ENCODE measurements at places on chromosomes 3 and 15.

DNA sequence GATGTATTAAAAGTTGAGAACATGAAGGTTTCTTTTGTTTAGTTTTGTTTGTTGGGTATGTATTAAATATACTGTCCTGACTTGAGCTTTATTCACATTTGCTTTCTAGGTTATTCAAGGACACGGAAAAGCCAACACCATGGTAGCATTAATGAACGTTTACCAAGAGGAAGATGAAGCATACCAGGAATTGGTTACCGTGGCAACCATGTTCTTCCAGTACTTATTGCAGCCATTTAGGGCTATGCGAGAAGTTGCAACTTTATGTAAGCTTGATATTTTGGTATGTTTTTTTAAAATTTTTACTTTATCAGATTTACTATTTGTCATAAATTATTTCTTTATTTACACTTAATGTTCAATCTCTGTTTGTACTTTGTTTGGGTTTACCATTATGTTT, 3.6 kb downstream of the WHAMM start:
- DNase-seq: no peak

DNA sequence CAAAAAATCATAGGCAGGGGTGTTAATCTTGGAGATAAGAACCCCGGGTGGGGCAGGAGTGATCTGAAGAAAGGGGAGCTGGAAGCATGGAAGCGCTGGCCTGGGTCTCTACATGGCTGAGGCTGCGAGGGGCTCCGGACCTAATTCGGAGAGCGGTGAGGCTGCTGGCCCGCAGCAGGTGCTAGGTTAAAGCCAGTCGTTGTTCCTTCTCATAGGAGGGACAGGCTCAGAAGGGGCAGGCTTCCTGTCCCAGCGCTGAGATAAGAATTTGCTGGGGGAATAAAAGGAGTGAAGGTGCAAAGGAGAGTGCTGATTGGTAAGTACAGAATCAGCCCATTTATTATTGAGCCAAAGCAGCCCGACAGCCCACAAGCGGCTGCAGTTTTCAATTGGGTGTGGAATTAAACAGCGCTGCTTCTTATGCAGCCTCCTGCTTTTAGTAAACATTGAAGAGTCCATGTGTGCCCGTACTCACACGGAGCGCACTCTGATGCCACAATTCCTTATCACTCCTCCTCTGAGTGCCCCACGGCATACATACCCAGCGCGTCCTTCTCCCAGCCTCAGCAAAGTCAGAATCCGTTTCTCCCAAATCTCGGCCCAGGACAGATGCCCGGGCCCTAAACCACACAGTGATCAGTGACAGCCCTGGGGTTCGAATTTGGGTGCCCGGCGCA, 17.1 kb downstream of the CHST13 start:
- peak; percentile 77 for DNase-seq

GRCh38 chr15:42405863-42406482, 46.7 kb downstream of the CAPN3 start:
- DNase-seq: no peak

DNA sequence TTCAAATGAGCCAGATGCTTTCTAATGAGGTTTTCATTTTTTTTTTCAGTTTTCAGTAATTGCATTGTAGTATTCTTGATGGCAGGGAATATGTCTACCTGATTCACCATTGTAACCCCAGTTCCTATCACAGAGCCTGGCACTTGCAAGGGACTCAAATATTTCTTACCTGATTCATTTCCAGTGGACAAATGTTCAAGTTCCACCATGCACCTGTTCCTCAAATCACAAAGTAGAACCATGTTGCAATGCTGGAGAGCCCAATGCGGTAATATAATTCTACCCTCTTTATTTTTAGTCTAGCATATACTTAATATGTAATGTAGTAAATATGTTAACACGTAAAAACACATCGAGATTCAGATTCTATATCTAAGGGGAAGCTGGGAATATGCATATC, 722.6 kb downstream of the AGBL1 start:
- DNase-seq: no peak

- no peak for DNase-seq
Observed at GRCh38 chr15:53911431-53911830, 66.8 kb upstream of the UNC13C start.

DNA sequence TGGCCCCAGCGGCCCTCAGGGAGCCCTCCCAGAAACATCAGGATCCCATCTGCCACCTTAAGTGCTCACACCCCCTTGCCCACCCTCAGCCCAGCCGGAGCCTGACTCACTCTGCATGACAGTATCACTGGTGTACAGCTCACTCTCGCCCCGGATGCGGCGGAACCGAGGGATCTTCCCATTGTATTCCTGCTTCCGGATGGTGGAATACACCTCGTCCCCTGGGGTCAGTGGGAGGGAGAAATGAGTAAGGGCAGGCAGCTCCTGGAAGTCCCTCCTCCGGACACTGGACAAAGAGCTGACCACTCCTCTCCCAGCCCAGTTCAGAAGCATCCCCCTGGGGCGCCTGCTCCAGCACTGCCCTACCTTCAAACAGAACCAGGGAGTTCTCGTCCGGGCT, 16.5 kb downstream of the SEMA7A start:
- no peak for DNase-seq

- DNase-seq: no peak
Observed at GRCh38 chr3:66033241-66034138, 5.2 kb downstream of the MAGI1 start.

DNA sequence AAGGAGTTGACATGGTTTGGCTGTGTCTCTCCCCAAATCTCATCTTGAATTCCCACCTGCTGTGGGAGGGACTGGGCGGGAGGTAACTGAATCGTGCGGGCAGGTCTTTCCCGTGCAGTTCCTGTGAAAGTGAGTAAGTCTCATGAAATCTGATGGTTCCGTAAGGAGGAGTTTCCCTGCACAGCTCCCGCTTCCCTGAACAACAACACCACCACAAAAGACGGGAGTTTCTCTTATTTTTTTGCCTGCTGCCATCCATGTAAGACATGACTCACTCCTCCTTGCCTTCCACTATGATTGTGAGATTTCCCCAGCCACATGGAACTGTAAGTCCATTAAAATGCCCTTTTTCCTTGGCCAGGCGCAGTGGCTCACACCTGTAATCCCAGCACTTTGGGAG, 22.7 kb downstream of the XXYLT1 start:
- DNase-seq: no peak

- DNase-seq: no peak
Observed at GRCh38 chr3:12392101-12392878, 92.0 kb upstream of the TSEN2 start.

DNA sequence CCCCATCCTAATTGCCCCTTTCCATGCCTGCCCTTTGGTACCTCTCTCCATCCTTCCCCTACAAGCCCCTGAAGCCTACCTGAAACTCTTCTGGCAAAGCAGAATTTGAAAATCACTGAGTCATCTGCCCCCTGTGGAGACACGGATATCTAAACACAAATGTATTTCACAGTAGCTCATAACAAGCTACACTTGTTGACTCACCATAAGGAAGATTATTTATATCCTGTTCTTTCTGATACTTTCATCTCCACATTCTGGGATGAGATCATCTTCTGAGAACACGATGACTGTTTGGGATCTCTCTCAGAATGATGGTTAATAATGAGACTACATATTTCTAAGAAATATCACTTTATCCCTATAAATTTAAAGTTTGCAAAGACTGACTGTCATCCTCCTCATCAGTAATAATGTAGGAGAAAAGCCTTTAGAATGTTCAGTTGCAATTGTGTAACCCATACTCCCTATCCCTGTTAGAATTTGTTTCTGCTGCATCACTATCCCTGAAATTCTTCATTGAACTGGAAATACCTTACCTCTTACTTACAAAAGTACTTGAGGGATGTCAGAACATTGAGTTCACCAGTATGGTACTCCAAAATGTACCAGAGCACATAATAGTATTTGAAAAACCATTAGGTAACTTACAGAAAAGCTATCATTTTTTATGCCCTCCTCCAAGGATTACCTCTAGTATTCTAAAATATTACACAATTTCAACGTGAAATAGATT, 116.1 kb upstream of the IL12A start:
- no peak for DNase-seq

DNA sequence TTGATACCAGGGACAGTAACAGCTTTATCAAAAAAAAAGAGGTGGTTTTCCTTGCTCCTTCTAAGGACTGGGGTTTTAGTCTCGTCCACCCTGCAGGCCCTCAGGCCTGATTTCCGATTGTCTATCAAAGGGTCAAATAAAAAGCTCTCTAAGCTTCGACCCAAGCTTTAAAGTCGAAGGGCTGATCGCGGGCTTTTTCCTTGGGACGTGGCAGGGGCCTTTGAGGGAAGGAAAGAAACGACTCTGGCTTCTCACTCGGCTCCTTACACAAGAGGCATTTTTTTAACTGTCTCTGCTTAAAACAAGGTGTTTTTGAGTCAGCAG, 354 bp upstream of the KLHL24 start:
- no peak for DNase-seq

DNA sequence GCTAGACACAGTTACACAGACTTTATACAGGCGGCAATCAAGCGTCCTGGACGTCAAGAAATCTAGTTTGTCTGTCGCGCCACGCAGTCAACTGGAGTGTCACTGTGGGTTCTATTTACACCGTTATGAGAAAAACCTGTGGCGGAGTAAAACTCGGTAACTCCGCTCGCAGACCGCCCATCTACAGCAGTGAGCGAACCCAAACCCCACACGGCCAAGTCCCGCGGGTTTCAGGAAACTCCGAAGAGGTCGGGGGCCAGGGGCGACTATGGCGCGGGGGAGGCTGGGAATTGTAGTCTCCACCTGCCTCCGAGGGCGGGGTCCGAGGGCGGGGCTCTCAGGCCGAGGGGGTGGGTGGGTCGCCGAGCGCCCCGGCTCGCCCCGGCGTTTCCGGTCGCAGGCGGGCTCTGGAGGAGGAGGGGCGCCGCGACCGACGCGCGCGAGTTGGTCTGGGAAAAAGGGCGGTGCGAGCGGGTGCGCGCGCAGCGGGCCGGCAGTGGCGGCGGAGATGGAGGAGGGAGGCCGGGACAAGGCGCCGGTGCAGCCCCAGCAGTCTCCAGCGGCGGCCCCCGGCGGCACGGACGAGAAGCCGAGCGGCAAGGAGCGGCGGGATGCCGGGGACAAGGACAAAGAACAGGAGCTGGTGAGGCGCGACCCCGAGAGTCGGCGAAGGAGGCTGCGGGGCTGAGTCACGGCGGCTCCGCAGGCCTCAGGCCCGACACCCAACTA, at the start of gene PSMD2:
Gene PSMD2 (plus strand): TSS at position 483 of the 729 bp plus-strand sequence. CDS start 26 bp downstream, at position 509.
- DNase-seq: peak; percentile 99

DNA sequence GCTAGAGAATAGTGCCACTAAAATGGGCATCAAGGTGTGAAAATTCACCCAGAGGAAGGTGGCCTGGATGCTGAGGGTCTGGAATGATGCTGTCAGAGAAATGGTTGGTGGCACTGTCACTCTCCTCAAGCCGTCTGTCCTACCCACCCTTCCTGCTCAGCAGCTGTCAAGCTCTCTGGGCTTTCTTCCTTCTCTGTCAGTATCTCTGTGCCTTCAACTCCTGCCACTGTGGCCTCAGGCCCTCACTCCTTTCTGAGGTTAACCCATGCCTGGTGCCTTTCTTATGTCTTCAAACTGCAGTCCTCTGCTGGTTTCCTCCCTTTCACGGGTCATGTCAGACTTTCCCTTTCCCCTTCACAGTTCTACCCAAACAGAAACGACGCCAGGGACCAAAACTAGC, 4.4 kb downstream of the MYO5C start:
- DNase-seq: no peak

- peak; percentile 87 for DNase-seq
Observed at GRCh38 chr15:40333922-40334492, 6.7 kb downstream of the CCDC9B start.

DNA sequence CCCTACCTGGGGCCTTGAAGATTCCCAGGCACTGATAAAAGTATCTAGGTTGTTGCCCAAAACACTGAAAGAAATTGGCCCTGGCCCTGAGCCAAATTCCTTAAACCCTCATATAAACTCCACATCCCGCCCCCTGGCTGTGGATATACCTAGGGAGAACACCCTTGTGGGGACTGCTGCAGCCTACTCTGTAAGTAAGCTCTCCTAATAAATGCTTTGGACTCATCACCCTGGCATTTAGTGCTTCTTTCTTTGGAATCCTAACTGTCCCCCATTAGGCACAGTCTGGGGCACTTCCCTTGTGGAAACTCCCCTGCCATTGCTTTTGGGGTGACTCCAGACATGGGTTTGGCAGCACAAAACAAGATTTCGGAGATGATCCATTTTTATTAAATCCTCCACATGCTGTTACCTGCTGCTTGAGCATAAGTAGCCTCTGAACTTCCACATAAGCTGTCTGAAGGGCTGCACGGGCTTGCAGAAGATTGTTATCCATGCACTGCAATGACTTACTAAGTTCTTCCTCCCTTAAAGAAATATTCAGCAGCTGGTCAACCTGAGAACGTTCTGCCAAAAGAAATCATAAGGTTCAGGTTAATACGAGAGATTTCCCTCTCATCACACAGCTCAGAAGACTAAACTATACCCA, 46.4 kb downstream of the ZNF106 start:
- no peak for DNase-seq

- DNase-seq: no peak
Observed at GRCh38 chr15:88623061-88623460, 1.9 kb downstream of the AEN start.

GRCh38 chr15:67035886-67036285, 29.5 kb upstream of the SMAD3 start:
- DNase-seq: no peak

DNA sequence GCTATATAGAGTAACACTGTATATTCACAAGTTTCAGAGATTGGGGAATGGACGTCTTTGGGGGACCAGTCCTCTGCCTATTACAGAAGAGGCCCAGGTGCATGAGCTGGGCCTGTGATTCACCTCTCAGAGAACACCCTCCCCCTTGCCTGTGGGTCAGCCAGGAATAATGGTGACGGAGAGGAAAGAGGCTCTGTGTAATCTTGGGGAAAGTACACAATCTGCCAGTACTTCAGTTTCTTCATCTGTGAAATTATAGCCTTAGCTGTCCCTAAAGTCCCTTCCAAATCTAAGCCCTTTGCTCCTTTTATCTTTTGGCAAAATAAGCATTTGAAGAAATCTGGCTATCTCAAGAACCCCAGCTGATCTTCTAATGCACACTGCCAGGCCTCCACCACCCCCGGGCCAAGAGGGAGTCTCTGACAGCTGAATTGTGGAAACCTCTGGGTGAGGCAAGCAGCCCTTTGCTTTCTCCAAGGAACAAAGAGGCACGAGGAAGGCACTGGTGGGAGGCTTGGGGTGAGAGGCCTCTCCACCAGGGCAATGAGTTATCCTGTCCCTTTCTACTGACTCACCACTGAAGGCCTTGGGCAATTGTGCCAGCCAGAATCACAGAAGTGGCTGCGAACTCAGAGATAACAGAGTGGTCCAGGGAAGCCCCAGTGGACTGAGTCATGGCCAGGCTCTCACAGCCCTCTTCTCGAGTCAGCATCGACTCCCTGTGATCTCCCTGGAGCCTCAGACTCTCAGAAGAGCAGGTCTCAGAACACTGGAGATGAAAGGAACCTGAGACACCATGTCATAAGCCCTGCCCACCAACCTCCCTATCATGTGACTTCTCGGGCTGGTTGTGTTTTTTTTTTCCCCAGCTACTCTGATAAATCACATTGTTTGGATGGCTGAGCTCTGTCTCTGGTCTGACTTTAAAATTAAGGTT, 31.8 kb downstream of the CCNL1 start:
- DNase-seq: no peak

- no peak for DNase-seq
Observed at GRCh38 chr15:63794271-63794670, 39.5 kb downstream of the HERC1 start.
